ENCODE measurements at places on chromosomes 16 and 17.
A peak's percentile ranks its signal among the peaks of the same experiment; 100 is the strongest.

GRCh38 chr17:7219812-7220592 is at the start of the genes ACADVL and DLG4:
TSS of gene ACADVL (plus strand) at chr17:7219938. CDS start at chr17:7219985, 47 bp downstream.
TSS of gene DLG4 (minus strand) at chr17:7219836.
- no peak for DNase-seq

DNA sequence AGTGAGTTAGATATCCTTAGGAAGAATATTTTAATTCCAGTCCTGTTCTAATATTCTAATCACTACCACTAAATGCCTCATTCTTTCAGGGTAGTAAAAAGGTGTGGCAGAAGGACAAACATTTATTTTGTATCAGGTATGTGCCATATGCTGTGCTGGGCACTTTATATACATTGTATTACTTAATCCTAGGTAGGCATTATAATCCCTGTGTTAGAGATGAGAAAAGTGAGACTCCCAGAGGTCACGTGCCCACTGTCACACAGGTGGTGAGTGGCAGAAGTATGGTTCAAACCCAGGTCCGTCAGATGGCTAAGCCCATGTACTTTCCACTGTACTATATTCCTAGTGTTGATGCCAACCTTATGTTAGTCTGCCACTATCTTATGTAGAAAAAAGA is 104.7 kb upstream of the NOG start:
- no peak for DNase-seq

DNA sequence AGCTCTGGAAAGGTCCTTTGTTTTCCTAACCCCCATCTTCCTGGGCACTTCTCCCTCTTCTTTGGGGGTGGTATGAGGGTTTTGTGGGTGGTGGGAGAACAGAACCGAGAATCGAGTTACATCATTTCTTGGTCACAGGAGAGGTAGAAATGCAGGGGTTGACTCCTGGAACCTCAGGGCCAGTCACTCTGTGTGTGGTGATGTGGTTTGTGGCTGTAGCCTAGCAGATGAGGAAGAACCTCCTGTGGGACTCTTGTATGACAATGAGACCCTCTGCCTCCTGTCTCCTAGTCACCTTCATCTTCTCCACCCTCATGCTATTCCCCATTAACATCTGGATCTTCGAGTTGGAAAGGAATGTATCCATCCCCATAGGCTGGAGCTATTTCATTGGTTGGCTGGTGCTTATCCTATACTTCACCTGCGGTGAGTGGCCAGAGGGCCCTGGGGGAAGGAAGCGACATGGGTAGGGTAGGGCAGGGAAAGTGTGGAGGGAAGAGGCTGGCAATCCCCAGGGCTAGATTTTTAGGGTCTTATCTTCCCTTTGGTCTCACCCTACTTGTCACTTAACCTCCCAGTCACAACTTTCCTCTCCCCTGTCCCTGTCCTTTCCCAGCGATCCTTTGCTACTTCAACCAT is 5.5 kb downstream of the ODF4 start:
- DNase-seq = no peak

DNA sequence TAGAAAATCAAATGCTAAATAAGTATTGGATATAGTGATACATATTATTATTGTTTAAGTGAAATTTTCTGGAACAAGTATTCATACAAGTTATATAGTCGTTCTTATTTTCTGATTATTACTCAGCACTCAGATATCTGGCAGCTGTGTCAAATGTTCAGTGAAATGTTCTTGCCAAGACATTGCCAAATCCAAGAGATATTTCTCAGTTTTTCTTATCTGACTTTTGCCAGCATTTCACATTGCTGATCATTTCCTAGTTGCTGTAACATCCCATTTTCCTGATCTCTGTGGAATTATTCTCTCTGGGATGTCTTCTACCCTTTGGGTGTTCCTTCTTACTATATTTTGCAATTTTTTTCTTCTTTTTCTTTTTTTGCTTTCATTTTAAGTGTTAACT is 262.3 kb downstream of the KIF2B start:
- no peak for DNase-seq

DNA sequence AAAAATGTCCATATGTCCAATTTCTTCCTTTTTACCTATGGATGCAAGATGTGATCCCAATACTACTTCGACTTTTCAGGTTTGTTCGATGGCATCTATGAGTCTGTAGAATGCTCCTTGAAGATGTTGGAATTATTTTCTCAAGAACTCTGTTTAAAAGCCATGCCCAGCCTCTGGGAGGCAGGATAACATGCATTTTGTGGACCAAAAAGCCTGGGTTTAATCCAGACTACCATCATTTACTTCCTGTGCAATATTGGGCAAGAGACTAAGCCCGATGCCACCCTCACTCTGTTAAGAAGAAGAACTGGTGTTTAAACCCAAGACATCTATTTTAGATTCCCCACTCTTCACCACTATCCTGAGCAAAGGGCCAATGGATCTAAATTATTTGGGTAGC is 42.8 kb upstream of the SALL1 start:
- DNase-seq = no peak

- DNase-seq = no peak
Measured at GRCh38 chr17:66726846-66727245, 108.1 kb upstream of the CACNG5 start.

DNA sequence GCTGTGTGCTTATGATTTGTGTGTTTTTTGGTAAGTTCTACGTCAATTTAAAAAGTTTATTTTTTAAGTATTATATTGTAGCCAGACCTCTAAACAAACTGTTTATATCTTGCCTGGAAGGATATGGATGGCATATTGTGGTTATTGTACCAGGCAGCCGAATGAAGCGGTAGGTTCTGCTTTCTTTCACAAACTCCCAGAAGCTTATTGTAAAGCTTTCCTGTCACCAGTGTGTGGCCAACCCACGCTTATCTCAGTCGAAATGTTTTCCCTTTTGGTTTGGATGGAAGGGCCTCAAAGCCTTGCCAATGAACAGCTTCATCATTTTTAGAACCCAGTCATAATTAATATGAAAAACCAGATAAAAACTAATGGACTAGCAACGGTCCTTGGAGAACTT is 53.1 kb downstream of the CYB5B start:
- DNase-seq = no peak

DNA sequence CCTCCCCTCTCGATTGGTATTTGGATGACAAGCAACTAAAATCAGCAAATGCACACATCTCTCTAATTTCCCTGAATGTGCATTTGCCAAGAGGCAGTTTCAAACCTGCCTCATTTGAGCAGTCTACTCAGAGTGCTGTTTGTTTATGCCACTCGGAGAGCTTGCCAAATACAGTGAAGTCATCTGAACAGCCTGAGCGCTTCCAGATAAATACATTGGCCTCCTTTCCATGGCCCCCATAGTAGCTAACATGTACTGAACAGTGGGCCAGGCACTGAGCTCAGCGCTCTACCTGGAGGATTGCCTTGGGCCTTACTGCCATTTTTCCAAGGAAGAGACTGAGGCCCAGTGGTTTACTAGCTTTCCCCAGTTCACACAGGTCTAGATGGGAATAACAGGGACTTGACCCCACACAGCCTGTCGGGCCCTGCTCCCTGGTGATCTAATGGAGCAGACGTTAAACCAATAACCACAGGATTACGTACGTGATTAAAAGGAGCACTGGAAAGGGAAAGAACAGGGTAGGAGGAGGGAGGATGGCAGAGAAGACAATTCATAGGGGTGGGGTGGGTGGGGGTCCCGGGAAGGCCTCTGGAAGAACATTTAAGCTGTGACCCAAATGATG is 18.7 kb upstream of the ANKRD40CL start:
- no peak for DNase-seq

GRCh38 chr16:67923414-67924116 is 8.1 kb downstream of the CTRL start:
- DNase-seq = no peak

DNA sequence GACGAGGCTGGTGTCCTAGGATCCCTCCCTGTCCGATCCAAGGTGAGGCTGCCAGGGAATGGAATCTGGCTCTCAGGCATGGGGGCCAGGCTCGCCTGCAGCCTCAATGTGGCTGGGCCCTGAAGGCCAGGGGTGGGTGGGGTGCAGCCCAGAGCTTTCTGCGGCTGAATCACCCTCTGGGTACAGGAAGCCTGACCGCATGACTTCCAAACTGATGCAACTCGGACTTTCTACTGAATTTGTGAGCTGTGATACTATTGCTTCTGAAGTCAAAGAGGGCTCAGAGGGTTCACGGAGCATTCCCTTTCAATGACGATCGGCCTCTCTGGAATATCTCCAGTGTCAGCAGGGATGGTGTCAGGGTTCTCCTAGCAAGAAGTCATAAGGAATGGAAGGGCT is 123.7 kb downstream of the METRNL start:
- DNase-seq = no peak

DNA sequence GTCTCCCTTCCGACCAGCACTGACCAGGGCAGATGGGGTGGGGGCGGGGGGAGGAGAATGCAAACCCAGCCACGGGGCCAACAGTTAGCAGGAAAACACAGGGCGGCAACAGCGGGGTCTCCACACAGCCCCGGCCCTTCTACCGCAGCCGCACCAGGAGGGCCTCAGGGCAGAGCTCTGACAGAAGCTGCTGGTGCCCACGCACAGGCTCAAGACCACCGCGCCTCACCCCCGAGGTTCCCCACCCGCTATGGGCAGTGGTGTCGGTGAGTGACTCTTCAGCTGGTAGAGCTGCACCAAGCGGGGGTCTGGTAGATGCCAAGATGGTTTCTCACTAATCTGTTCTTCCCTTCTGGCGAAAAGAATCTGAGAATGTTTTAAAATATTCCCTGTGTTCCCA is 16.1 kb downstream of the HAGH start:
- DNase-seq = no peak

DNA sequence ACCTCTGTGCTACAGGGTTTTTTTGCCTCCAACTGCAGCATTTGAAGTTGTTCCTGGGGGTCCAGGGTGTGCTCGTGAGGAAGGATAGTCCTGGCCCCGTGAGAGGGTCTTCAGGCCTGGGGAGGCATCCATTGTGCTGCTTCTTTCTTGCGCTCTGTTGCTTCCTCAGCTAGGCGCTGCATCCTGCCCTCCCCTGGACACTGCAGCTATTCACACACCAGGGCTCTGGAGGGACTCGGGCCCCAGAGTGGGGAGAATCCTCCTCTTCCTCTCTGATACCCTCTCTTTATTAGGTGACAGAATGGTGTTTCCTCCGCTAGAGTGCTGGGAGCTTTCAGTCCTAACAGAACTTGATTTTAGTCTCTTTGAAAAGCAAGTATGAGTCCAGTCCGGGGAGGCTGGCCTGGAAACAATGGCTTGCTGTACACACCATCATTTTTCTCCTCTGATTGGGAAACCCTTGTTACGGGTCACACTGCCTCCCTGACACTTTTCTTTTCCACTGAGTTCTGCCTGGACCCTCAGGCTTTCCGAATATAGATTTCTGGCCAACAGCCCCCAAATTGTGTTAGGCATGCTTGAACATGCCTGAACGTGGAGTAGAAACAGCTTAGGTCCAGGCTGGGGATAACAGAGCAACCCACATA is 81.4 kb upstream of the ELAC2 start:
- no peak for DNase-seq

GRCh38 chr16:72043058-72043457 is 11.2 kb upstream of the HP start:
- no peak for DNase-seq

DNA sequence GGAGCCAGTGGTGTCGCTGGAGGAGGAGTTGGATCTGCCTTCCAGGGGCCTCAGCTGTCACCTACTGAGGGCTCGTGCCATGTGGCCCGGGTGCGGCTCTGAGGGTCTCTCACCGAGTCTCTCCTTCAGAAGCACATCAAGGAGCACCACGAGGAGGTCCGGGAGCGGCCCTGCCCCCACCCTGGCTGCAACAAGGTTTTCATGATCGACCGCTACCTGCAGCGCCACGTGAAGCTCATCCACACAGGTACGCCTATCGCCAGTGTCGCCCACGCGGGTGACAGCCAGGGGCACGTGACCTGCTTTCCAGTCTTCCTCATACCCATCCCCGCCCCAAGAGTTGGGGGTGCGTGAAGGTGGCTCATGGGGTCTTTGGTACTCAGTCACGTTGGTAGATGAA is 12.5 kb downstream of the ZNF276 start:
- no peak for DNase-seq

DNA sequence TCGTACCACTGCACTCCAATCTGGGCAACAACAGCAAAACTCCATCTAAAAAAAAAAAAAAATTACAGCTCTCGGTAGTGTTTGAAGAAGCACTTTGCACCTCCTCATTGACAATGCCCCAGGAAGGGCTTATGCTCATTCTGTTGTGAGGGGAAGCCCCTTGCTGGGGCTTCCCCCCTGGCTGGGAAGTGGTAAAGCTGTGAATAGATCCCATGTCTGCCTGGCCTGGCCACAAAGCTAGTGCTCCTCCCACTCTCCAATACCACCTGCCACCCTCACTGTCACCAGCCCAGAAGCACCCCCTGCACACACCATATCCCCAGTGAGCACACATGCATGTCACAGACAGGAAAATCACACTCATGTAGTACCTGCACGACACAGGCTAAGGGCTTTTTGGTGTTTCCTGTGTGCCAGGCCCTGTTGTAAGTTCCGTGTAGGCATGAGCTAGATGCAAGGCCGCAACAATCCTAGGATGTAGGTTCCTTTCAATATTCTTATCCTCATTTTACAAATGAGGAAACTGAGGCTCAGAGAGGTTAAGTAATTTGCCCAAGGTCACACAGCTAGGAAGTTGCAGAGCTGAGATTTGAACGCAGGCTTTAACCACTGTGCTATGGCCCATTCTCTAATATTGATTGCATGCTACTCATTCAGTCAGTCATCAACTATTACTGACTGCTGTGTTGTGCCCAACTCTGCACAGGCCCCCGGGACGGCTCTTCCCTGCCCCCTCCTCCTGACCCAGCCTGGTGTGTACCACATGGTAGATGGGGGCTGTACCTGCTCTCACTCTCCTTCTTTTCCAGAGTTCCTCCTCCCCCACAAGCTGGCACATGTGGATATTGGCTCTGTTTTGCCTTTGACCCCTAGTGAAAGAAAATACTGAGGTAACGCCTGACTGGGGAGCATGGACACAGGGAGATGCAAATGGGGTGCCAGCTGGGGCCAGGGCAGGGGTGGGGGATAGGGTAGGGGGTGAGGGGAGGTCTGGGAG is 11.9 kb upstream of the COL1A1 start:
- peak; percentile 26 for DNase-seq

- no peak for DNase-seq
Measured at GRCh38 chr17:2068519-2069051, 13.7 kb downstream of the HIC1 start.

DNA sequence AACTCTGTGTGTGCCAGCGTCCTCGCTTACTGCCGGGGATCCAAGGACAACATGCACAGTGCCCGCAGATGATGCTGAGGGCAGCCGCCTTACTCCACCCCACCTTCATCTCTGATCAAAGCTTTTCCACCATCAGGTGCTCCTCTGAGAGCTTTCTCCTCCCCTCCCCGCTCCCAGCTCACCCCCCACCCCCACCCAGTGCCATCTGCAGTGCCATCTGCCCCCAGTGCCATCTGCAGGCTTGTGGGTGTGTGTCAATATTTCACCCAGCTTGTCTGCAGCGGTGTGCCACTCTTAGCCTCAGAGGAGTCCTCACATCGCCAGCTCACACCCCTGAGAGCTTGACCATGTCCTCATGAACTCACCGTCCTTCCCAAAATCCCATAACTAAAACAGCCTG is 98.2 kb upstream of the NOL11 start:
- DNase-seq = no peak

GRCh38 chr16:6095414-6095813 is 997.8 kb upstream of the EEF2KMT start:
- DNase-seq = no peak

Data from stimulated activated CD4-positive, alpha-beta T cell treated with anti-CD3 and anti-CD28 coated beads, Interleukin-1b, Interleukin-23, amount 100 ng/mL, for 24 hours (primary cell).